T-helper 17 cell (primary cell): ENCODE measurements at places on chromosomes 1 and 21. TPM values are rescaled to one million over a fixed set of nuclear protein-coding genes. Genes with fewer than 3 reads are reported as not detected.

DNA sequence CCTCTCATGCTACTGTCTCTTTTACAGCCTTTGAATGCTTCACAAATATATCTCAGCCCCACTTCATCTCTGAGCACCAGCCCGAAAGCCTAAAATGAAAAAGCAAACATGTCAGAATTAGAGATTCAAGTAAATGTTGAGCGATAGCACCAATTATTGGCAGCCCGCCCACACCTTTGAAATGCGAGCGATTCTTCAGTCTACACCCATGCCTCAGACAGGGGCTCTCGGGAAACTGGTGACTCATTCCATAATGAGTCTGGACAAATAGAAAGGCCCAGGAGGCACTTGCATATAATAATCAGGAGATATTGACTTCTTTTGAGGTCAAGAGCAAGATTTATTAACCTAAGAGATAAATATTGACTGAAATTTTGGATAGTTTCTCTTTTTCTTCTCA, 487.3 kb upstream of the PTBP2 start:
- no peak for DNase-seq

DNA sequence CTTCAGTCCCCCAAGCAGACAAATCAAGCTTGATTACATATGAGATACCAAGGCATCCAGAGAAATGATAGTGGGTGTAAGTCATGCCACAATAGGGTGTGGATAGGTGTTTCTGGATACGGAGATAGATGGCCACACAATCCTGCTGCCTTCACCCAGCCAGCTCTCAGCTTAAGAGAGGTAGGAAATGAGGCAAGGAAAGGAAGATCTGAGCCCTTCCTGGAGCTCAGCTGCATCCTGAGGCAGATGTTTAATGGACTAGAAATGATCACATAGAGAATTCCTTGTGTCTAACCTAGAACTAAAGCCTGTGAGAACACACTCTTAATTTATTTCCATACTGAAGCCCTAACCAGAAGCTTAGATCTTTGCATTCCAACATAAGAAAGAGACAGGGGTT, 210.3 kb downstream of the ST6GALNAC3 start:
- no peak for DNase-seq

DNA sequence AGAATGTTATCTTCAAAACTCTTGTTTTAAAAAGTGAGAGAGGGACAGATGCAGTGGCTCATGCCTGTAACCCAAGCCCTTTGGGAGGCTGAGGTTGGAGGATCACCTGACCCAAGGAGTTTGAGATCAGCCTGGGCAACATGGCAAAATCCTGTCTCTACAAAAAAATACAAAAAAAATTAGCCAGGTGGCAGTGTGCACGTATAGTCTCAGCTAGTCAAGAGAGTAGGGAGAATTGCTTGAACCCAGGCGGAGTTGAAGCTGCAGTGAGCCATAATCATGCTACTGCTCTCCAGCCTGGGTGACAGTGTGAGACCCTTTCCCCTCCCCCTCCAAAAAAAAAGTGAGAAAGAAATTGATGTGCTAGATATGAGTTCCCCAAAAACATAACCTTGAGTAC, 131.0 kb downstream of the KCNT2 start:
- no peak for DNase-seq

DNA sequence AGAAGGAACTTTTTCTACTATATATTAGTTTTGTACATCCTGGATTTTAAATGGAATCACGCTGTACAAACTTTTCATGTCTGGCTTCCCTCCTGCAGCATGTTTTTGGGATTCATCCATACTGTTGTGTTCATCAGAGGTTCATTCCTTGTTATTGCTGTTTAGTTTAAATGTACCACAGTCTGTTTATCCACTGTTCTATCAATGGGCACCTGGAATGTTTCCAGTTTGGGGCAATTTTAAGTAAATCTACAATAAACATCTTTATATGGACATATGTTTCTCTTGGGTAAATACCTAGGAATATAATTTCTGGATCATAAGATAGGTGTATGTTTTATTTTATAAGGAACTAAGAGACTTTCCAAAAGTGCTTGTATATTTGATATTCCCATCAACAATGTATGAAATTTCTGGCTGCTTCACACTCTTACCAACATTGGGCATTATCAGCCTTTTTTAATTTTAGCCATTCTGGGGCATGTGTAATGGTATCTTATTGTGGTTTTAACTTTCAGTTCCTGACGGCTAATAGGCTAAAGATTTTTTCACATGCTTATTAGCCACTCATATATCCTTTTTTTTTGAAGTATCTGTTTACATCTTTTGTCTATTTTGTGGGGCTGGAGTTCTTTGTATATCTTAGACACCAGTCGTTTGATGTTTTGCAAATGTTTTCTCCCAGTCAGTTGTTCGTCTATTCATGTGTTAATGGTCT, 48.8 kb downstream of the RPS6KC1 start:
- DNase-seq, result no peak

PRDM2 gene
- 181 TPM for total RNA-seq

GJB4 gene
- not detected for total RNA-seq
